ENCODE measurements at places on chromosomes 4 and X. TPM values are rescaled to one million over a fixed set of nuclear protein-coding genes. Genes with fewer than 3 reads are reported as not detected.

DNA sequence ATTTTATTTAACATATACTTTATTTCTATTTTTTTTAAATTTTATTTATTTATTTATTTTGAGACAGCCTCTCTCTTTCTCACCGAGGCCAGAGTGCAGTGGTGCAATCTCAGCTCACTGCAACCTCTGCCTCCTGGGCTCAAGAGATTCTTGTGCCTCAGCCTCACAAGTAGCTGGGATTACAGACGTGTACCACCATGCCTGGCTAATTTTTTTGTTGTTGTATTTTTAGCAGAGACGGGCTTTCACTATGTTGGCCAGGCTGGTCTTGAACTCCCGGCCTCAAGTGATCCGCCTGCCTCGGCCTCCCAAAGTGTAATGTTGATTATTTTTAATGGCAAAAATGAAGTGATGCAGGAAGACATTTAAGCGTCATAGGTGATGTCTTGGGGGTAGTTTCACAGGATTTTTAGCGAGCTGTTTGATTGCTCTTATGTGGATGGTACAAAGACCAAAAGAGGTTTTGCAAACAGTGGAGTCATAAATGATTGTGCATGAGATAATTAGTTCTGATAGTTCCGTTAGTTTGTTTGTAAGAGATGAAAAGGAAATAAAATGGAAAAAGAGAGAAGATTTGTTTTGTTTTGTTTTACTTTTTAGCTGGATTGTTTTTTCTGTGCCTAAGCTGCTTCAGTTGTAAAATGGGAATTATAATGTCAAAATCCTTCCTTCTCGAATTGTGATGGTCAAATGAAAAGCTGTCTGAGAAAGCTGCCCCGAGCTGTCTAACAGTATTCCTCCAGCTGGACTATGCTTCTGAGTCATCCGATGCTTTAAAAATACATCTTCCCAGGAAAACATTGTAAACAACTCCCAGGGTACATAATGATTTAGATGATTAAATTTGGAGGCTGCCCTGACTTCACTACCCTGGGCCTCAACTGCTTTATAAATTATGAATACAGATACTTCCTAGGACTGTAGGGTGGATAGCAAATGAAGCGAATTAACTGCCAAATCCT is 14.7 kb downstream of the RHOH start:
- DNase-seq: peak; percentile 5

Gene GYPA
- not detected for total RNA-seq

Gene CORIN
- 0.22 TPM for total RNA-seq

GRCh38 chr4:145153181-145153903 is 27.0 kb downstream of the OTUD4 start:
- DNase-seq: no peak

- no peak for DNase-seq
These were observed 13.1 kb downstream of the SLC25A5 start for GRCh38 chrX:119481323-119481801.

GRCh38 chrX:149718757-149719156 is 6.9 kb downstream of the MAGEA11 start:
- no peak for DNase-seq

Gene AGTR2
- not detected for total RNA-seq

DNA sequence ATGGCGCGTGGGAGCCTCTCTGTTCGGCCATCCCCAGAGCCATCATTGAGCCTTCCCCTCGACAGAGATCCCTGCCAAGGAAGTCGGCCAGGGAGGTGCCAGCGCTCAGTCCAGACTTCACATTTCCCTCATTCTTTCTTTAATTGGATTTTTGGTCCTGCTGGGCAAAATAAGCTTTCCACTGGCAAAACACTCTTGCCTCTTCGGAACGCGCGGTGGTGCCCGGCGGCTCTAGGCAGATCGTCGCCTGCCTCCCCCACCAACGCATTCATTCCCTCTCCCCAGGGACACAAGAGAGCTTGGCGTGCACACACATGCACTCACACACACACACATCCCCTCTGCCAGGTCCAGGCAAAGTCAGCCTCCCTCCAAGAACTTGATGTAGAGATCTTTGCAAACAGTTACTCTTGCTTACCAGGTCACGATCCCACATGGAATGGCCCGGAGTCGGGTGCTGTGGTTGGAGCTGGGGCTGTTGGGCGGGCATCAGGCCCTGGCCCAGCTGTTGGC is 257.1 kb downstream of the BCOR start:
- DNase-seq: no peak

GRCh38 chr4:54487491-54487890 is 170.3 kb upstream of the KIT start:
- no peak for DNase-seq

DNA sequence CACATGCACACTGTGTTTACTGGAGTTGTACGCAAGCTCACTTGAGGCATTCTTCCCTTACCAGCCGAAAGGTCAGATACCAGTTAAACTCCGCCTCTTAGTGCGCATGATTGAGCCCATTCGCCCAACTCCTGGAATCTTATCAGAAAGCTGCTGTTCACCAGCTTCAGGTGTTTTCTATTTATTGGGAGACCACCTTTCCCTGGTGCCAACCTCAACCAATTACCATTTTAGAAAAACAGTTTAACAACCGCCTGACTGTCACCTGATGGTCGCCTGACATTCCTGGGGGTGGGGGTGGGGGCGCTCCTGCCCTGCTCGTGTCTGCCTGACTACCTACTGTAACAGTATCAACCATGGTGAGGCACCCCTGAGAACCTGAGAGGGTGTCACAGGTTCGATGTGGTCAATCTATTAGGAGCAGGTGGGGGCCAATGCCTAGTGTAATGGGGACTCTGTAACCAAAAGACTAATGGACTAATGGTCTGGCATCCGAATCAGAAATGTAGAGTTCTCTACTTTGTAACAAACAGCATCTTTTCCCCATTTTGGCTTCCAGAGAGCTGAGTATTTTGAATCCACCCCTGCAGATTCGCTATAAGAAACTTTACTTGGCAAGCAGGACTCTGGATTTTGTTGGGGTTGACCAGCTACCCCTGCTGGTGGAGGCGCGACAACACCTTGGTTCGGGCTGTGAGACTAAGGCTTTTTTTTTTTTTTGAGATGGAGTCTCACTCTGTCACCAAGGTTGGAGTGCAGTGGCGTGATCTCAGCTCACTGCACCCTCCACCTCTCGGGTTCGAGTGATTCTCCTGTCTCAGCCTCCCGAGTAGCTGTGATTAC is 58.2 kb upstream of the ZNF157 start:
- DNase-seq: peak; percentile 39

- DNase-seq: no peak
These were observed 381.7 kb downstream of the GPAT3 start for GRCh38 chr4:83917572-83917971.

- peak; percentile 12 for DNase-seq
These were observed 172.9 kb downstream of the PRDM5 start for GRCh38 chr4:120749445-120750151.

DNA sequence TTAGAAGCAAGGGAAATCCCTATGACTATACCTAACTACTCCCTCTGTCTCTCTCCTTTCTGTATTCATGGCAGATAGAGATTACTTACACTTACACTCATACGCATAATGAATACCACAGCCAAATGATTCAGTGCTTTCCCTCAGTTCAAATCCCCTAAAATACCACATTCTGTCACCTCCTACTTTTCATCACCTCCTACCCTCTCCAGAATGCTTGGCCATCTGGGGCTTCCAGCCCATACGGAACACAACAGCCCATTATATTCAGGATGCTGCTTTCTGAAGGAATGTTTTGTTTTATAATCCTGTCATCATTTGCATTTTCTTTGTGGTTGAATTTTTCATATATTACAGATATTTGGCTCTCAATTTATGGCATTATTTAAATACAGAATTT is 361.6 kb downstream of the GRIA2 start:
- DNase-seq: no peak

DNA sequence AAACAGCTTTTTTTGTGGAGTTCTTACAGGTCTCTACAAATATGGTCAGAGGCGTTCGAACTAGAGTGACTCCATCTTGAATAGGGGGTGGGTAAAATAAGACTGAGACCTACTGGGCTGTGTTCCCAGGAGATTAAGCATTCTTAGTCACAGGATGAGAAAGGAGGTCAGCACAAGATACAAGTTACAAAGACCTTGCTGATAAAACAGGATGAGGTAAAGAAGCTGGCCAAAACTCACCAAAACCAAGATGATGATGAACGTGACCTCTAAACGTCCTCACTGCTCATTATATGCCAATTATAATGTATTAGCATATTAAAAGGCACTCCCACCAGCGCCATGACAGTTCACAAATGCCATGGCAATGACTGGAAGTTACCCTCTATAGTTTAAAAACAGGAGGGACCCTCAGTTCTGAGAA is 42.8 kb upstream of the SPP1 start:
- DNase-seq: no peak

Gene GBA3
- total RNA-seq: not detected

Gene GAGE12F
- total RNA-seq: not detected

Gene ADGRA3
- total RNA-seq: 2.6 TPM

GRCh38 chr4:47669946-47670345 is 167.9 kb downstream of the CORIN start:
- no peak for DNase-seq

Gene BANK1
- total RNA-seq: 0.10 TPM

- no peak for DNase-seq
These were observed 191.4 kb downstream of the GBA3 start for GRCh38 chr4:22884157-22884556.

Gene UVSSA
- 23.0 TPM for total RNA-seq

GRCh38 chr4:7498446-7499200 is 63.9 kb upstream of the PSAPL1 start:
- no peak for DNase-seq

Gene FREM3
- total RNA-seq: not detected

DNA sequence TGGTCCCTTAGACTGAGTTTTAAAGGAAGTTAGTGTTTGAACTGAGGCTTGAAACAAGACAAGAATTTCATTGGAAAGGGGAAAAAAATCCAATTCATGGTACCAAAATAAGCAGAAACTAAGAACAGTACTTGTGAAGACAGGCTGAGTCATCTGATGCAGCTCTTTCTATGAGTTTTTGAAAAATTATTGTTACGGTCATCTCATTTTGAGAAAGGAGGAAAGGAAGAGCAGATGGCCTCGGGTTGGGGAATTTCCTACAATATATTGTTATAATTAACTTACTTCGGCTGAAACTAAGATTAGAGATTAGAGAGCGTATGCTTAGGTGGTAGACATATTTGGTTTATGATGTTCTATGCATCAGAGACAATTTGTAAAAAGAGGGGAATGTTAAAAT is 2164.8 kb upstream of the AGA start:
- DNase-seq: no peak

GRCh38 chr4:44765116-44765515 is 38.8 kb upstream of the GNPDA2 start:
- DNase-seq: no peak

GRCh38 chrX:10051866-10052480 is 84.8 kb downstream of the CLDN34 start:
- DNase-seq: no peak

GRCh38 chr4:113633467-113633866 is 128.1 kb downstream of the CAMK2D start:
- DNase-seq: no peak

Gene USP17L12
- total RNA-seq: not detected

GRCh38 chrX:15931362-15931761 is 76.7 kb upstream of the AP1S2 start:
- DNase-seq: no peak

DNA sequence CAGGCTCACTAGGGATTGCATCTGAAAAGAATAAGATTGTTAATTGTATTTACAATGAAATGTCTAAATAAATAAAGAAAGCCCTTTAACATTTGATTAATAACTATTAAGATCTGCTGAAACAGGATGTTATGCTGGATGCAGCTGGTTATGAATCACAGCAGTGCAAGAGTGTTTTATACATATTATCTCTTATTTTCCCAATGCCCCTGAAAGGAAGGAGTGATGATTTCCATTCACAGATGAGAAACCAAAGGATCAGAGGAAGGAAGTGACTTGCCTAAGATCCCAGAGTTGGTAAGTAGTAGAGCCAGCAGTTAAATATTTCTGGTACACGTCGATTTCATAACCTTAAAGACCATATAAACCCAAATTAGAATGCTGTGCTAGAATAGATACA is 76.3 kb upstream of the ARHGAP36 start:
- no peak for DNase-seq

DNA sequence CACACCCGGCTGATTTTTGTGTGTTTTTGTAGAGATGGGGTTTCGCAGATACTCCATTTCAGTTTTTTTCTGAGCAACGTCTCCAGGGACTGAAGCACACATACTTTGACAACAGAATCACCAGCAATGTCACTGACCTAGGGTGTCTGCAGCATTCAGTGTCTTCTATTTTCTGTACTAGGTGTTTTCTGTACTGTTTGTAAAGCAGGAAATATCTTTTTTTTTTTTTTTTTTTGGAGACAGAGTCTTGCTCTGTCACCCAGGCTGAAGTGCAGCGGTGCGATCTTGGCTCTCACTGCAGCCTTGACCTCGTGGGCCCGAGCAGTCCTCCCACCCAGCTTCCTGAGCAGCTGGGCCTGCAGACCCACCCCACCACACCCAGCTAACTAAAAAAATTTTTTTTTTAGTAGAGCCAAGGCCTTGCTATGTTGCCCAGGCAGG is 8.9 kb downstream of the ADD1 start:
- no peak for DNase-seq

Gene CLDN22
- not detected for total RNA-seq

- DNase-seq: no peak
These were observed 2.7 kb upstream of the TIMP1 start for GRCh38 chrX:47579537-47579936.

DNA sequence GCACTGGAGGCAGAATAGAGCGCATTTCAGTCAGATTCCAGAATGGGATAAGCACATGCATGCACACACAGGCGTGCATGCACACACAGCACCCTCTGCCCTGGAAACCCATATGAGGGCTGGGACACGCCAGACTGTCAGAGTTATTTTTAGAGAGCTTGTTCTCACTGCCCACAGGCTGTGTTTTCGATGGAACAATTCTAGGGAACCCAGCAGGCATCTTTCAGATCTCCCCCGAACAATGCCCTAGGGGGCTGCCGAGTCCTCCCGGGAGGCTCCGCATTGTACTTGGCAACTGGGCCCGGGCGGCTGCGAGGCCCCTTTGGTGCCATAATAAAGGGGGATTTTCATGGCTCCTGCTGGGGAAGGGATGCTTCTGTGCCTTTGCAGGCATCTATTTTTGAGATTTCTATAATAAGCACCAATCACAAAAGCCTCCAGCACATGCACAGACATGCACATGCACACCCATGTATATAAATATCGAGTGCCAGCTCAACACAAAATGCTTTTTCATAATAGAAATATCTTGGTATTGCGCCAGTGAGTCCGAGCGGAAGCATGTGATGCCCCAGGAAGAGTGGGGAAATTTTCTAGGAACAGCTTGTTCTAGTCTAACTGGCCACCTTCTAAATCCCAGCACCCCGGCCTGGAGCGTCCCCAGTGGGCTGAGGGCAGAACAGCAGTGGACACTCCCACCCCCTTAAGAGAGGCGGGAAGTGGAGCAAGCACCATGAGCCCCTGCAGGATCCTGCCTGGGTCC is 88.5 kb downstream of the PHKA2 start:
- DNase-seq: no peak

Gene SRD5A3
- total RNA-seq: 8.3 TPM

Gene TDO2
- total RNA-seq: not detected

Gene MSMO1
- total RNA-seq: 35.9 TPM

Gene MAGEB3
- total RNA-seq: not detected

Measured in activated CD4-positive, alpha-beta T cell treated with anti-CD3 and anti-CD28 coated beads, Interleukin-2, amount 10 ng/mL, durations not matched to agents 7 days and 5 days (primary cell).